ENCODE measurements at places on chromosomes 5 and 9.

DNA sequence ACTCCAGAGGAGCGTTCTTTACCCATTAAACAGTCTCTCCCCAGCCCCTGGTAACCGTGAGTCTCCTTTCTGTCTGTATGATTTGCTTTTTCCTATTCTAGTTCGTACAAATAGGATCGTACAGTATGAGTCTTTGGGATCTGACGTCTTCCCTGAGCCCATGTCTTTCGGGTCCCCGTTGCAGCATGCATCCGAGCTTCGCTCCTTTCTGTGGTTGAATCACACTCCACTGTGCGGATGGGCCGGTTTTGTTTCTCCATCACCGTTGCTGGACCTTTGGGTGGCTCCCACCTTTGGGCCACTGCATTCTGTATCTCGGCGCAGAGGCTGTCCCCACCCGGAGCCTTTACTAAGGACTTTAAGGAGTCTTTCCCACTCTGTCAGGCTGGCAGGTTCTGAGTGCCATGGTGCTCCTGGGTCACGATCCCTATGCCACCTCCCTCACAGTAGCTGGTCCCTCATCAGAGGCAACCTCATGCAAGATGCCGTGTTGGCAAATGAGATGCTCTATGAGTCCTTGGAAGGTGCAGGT is 145.7 kb upstream of the COL5A1 start:
- no peak for DNase-seq

DNA sequence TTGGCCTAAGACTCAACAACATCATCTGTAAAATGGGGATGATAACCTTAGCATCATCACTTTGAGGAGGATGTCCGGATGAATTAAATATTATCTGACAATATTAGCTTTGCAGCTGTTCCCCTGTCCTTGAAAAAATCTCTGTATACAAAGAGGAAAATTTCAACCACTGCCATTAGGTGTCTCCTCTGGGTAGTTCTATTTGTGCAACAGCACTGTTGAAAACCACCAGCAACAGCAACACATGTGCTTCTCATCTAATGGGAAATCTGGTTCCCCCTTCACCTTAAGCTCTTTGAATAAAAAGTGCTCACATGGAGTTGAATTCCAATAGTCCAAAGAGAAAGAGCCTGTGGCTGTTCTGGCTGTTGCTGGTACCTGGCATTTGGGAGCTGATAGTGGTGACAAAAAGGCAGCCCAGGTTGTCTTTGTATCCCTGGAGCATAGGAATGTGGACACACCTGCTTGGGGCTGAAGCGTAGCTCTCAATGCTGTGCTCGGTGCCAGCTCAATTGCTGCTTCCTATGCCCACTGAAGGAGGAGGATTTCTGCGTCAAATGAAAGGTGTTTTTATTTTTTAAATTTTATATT is 322.1 kb upstream of the MSX2 start:
- no peak for DNase-seq

DNA sequence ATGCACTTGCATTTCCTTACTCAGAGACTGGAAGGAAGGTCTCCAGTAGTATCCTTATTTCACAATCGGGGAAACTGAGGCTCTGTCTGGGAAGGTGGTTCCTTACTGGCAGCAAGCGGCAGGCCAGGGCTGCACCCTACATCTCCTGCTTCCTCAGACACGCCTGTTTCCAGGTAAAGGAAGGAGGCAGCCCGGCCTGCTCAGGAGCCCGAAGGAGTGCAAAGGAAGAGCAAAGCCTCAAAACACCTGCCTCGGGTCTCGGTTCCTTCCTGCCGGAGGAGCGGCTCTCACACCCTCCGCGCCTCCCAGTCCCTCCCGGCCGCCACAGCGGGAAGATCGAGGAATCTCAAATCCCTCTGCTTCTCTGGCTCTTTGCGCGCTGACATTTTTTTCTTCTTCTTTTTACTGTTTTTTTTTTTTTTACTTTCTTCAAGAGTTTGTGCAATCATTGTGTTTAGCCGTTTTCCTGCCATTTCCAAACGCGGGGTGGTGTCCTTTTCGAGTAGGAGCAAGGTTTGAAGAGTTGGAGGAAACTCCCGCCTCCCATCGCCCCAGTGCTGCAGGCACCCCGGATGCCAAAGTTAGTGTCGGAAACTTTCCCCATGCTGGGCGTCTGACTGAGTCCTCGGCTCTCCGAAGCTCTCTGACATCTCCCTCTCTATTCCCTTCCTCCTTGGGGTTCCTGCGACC is 1.0 kb downstream of the GGTA1 start:
- peak; percentile 21 for DNase-seq

- no peak for DNase-seq
Measured at GRCh38 chr9:137030538-137031527, 1.1 kb downstream of the FUT7 start.

- DNase-seq: no peak
Measured at GRCh38 chr5:170554521-170555267, 50.9 kb downstream of the KCNIP1 start.
